ENCODE measurements at places on chromosomes 1 and 21.

DNA sequence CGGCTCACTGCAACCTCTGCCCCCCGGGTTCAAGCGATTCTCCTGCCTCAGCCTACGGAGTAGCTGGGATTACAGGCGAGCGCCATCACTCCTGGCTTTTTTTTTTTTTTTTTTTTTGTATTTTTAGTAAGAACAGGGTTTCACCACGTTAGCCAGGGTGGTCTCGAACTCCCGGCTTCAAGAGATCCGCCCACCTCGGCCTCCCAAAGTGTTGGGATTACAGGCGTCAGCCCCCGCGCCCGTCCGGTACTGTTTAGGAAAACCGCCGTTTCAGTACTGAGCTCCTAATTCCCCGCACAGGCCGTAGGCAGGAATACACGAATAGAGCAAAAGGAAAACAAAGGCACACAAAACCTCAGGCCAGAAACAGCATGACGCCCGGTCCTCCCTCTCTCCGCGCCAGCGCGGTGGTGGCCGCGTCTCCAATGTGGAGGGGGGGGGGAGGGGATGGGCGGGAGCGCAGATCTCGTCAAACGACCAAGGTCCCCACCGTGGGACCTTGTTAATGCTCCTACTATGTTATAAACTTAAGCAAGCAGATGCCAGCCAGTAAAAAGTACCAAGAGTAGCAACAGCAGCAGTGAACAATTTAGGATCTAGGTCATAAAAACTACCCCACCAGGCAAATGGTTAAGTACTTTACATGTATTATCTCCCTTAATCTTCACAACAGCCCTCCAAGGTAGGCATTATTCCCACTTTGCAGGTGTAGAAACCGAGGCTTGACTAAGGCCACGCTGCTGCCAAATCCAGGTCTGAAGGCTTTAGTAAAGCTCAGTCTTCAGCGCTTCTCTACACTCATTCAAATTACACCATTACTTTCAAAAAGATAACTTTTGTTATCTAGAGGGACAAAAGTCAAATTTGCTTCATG, 648 bp upstream of the ADAR start:
- no peak for DNase-seq

- no peak for DNase-seq
These were observed 20.2 kb downstream of the BTG2 start for GRCh38 chr1:203325418-203326091.

DNA sequence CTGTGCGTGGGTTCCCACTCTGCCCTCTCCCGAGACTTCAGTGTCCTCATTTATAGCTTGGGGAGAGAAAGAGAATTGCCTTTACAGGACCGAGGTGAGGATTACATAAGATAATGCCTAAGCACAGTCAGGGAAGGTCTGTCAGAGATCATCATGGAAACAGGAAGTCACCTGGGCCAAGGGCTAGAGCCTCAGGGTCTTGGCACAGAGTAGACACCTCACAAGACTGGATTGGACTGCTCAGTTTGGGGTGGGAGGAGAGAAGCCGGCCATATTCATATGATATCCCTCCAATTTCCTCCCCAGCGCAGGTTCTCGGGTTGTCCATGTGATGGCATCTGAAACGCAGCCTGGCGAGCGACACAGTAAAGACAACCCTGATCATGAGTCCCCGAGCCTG, 3.8 kb downstream of the CNR2 start:
- no peak for DNase-seq

- DNase-seq: no peak
These were observed 57.6 kb downstream of the NFIA start for GRCh38 chr1:61139775-61140549.

- no peak for DNase-seq
These were observed 188.2 kb upstream of the NFIA start for GRCh38 chr1:60894130-60894529.

GRCh38 chr1:217133958-217134856, 411.0 kb upstream of the ESRRG start:
- no peak for DNase-seq

- no peak for DNase-seq
These were observed 83.9 kb downstream of the TRABD2B start for GRCh38 chr1:47913225-47913823.

DNA sequence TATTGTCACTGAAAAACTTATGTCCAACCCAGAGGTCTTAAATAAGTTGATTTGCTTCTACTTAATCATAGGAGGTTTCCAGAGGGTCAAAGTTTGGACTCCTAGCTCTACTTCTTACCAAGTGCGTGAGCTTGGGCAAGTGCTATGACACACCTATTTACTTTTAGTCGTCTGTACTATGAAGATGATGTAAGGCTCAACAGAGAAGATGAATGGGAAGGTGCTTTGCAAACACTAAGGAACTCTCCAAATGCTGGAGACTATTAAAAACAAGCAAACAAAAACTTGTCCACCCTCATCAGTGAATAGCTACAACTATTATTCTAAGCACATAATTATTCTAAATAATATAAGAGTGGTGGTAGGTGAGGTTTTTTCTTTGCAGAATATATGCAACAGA, 232.3 kb upstream of the USP24 start:
- DNase-seq: no peak

GRCh38 chr1:83693427-83694126, 305.4 kb downstream of the TTLL7 start:
- no peak for DNase-seq

DNA sequence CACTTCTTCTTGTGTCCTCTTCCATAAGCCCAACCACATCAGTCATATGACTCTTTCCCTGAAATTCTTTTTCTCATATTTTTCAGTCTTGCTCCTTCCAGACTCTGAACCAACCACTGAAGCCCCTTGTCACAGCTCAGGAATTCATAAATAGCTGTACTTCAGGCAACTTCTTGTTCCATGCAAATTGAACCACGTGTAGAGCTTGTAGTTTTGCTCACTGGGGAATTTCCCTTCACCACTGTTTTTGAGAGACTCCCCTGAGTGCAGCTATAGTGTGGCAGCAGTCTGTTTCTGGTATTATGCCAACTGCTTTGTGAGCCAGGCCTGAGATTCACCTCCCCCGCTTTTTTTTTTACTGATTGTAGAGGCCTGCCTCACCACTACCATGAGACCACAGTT, 150.3 kb upstream of the SPAG17 start:
- no peak for DNase-seq
